ENCODE measurements at places on chromosomes 3 and 15.
A peak's percentile ranks its signal among the peaks of the same experiment; 100 is the strongest.

- peak; percentile 9 for DNase-seq
These were observed 96.2 kb downstream of the ALDH1A2 start for GRCh38 chr15:57969355-57969754.

GRCh38 chr3:55605443-55606236, 118.5 kb upstream of the WNT5A start:
- no peak for DNase-seq

DNA sequence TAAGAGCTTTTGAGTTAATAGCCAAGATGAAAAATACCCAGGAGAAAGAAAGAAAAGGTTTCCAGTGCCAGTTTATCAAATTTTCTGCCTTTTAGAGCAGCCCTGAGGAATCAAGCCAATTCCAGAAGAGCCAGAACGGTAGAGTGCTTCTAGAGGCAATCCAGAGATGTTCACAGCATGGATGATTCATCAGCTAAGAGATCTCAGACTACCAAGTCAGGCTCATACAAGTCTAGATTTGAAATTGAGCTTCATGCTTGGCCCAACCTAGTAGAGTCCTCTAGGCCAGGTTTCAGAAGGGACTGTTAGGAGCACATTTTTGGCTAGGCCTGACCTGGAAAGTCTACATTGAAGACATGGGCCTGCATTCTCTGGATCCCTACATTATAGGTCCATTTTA, 15.5 kb downstream of the WDR48 start:
- DNase-seq: no peak

DNA sequence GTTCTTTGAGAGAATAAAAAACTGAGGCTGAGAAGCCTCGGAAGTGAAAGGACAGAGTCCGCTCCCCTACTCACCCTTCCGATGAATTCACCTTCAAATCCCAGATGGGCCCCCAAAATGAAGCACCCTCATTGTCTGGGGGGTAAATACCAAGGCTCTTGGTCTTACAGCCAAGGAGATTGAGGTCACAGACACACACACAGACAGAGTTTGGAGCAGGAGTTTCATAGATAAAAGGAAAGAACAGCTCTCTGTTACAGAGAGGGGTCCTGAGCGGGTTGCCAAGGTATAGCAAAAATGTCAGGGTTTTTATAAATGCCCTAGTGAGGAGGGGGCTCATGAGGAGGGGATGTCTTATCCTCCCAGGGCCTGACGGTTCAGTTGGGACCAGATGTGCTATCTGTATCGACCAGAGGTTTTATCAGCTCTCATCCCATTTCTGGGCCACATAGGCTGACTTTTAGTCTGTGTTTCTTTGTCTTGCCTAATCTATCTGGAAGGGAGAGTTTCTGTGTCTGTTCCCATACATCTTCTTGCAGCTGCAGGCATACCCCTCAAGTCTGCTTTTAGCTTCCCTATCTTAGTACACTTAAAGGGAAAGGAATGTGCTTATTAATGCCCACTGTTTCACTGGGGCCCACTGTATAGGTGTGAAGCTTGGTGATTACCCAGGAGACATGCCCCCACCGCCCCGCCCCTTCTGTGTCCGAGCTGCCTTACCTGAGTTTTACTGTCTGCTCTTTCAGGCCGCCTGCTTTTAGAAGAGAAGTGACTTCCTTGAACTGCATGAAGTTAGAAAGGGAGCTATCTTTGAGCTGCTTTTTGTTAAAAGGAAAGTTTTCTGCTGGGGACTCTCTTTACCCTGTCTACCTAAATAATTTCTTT, 66.8 kb upstream of the ATP11B start:
- no peak for DNase-seq

GRCh38 chr3:112032098-112032731, 2.3 kb upstream of the TMPRSS7 start:
- no peak for DNase-seq

- DNase-seq: no peak
These were observed 464.2 kb downstream of the MECOM start for GRCh38 chr3:169199283-169199682.

- DNase-seq: no peak
These were observed 48.4 kb downstream of the MLH1 start for GRCh38 chr3:37041546-37042195.

- peak; percentile 43 for DNase-seq
These were observed 2.7 kb downstream of the ADAMTS7 start for GRCh38 chr15:78808550-78808949.

DNA sequence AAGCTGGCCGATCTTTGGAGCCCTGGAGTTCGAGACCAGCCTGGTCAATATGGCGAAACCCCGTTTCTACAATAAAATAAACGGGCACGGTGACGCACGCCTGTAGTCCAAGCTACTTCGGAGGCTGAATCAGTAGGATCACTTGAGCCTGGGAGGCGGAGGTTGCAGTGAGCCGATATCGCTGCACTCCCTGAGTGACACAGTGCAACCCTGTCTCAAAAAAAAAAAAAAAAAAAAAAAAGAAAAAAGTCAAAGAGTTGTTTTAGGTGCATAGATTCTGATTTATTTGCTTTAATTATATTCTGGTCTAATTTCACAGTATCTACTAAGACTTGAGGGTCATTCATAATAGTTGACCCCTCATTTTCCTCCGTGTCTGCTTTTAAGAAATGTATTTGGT, 1.7 kb downstream of the ARL13B start:
- no peak for DNase-seq

GRCh38 chr3:2684046-2684445, 426.1 kb downstream of the IL5RA start:
- no peak for DNase-seq

DNA sequence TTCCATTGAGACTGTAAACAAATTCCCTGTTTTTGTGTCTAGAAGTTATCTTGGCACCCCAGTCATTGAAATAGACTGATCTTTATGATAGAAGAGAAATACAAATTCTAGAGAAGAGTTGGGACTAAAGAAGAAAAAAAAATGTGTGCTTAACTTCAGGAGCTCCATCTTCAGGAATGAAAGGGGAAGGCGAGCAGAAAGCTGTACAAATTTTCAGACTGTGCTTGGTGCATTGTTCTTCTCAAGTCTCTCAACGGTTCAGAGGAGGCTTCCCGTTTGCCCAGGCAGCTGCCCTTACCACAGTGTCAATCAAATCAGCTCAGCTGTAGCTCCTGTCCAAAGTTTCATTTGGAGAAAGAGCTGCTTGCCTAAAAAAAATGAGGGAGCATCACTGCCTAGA, 41.7 kb downstream of the OXSM start:
- DNase-seq: peak; percentile 65

DNA sequence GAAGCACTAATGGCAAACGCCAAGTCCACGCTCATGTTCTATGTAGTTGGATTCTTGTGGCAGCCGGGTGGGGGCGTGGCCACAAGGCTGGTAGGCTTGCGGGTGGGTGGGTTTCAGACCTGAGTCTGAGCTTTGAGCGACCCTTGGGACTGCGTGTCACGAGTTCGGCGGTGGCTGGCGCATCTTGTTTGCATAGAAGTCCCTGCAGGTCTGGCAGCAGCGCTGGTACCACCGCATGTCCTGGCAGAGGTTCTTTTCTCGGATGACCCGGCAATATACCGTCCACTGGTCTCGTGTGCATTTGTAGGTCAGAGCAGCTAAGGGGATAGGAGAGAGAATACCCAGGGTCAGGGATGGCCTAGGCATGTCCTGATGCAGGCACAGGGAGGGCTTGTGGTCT, 241.0 kb upstream of the LYSMD4 start:
- DNase-seq: no peak
